ENCODE measurements at places on chromosomes 13 and 19. TPM values are rescaled to one million over a fixed set of nuclear protein-coding genes. Genes with fewer than 3 reads are reported as not detected.

DNA sequence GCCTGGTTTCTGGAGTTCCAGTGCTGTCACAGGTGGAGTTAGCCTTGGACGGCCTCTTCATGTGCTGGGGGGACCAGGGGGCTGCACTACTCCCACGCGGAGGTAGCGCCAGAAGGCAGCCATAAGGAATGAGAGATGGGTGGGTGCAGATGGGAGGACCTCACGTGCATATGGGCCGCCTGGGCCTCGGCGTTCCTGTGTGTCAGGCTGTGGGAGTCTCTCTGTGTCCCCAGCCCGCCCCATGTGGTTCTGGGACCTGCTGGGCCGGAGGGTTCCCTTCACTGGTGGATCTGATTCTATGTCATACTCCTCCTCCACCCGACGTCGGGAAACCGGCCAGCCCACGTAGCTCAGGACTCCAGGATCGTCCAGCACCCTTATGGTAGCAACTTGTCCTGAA is 149.0 kb upstream of the SOX1 start:
- no peaks in the 10 kb centered on the region for H3K36me3 ChIP-seq
- H3K27ac ChIP-seq: no peak overlapping the region
- H3K4me3 ChIP-seq: no peak overlapping the region
- H3K27me3 ChIP-seq: no peaks in the 10 kb centered on the region

DNA sequence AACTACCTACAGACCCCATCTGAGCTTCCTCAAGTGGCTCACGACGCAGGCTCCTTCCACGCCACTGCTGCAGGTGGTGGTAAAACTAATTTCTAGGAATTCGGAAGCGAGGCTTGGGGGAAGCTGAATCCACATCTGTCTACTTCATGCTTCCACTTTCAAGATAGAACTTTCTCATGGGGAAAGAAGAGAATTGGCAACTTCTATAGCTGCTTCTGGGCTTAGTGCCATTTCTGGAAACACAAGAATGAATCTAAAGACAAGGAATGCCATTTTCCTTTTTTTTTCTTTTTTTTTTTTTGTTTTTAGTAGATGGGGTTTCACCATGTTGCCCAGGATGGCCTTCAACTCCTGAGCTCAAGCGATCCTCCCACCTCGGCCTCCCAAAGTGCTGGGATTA is 2.8 kb upstream of the NLRP12 start:
- H3K4me1 ChIP-seq: no peaks in the 10 kb centered on the region
- no peak overlapping the region for H3K4me3 ChIP-seq
- no peak overlapping the region for H3K27ac ChIP-seq
- peaks cover 21% of the 10 kb centered on the region for H3K27me3 ChIP-seq
- H3K36me3 ChIP-seq: no peaks in the 10 kb centered on the region

GRCh38 chr13:62829486-62829885 is 1413.8 kb upstream of the PCDH20 start:
- no peaks in the 10 kb centered on the region for H3K36me3 ChIP-seq
- no peak for DNase-seq
- H3K4me1 ChIP-seq: no peaks in the 10 kb centered on the region

DNA sequence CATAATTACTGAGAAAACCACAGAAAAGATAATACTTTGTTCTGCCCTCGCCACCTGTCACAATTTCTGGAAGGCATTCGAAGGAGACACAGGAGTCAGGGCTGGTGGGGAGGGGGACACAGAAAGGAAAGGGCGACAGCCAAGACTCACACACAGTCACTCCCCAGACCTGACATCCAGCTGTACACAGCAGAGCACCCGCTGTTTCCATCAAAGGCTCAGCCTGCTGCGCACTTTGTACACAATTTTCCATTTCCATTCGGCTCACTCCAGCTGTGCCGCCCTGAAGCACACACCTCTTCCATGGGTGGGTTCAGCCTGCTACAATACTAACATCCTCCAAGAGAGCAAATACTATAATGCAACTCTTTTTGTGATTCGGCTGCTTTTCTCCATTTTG is 38.0 kb downstream of the STK24 start:
- H3K36me3 ChIP-seq: no peaks in the 10 kb centered on the region
- peaks cover 29% of the 10 kb centered on the region for H3K4me1 ChIP-seq
- no peaks in the 10 kb centered on the region for H3K27me3 ChIP-seq

- H3K4me1 ChIP-seq: peaks cover 10% of the 10 kb centered on the region
- peak overlapping the region; percentile 88 for H3K4me3 ChIP-seq
- H3K27ac ChIP-seq: peak overlapping the region; percentile 70
Measured at GRCh38 chr19:48872884-48873475, 759 bp downstream of the PPP1R15A start.

C19orf85 gene
- not detected for total RNA-seq

DNA sequence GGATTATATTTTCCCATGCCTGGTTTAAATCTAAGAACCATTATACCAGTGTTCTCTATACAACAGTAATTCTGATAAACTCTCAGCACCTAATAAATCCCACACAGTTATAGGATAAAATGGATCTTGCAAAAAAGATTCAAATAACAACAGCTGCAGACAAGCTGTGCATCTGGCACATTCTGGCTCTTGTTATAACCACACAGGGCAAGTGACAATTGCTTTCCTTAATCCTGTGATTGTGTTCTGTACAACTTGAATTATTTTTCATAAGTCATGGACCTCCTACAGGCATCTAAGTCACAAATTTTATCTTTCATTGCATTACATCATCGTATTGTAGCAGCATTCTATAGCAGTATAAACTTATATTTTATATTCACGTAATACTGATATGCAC is 948.3 kb downstream of the SLITRK1 start:
- H3K36me3 ChIP-seq: no peaks in the 10 kb centered on the region
- H3K4me3 ChIP-seq: no peak overlapping the region
- no peaks in the 10 kb centered on the region for H3K27me3 ChIP-seq
- H3K27ac ChIP-seq: no peak overlapping the region

SYCN gene
- total RNA-seq: not detected
